ENCODE measurements at places on chromosomes 4 and X.

DNA sequence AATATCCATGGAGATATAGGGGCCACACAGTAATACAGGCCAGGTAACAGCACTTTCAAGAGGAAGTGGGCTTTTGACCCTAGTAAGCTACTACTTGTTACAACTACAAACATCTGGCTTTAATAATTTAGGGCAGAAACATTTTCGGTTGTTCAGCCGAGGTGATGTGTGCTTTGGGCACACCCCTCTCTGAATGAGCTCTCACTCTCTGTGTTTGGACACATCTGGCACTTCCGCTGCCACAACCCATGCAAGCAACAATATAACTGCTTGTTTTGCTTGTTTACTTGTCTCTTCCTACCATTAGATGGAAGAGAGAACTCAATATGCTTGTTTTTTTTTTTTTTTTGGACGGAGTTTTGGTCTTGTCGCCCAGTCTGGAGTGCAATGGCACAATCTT is 277.2 kb downstream of the HS3ST1 start:
- DNase-seq: no peak

- DNase-seq: no peak
Measured at GRCh38 chrX:107686026-107686425, 57.7 kb downstream of the PRPS1 start.

DNA sequence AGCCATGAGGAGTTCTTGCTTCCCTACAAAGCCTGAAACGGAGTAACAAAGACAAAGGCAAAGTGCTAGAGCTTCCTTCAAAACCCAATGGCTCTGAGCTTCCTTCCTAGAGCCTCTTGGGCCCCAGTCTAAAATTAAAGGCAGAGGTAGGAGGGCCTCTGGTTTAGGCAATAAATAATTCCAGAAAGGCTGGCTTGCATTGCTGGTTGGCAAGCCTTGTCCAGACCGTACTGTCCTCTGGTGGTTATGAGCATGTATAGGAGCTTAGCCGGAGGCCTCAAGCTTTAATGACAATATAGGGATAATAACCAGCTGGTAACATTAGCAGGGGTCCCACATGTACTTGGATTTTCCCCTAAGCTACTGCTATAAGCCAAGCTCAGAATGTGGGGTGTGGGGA is 237.3 kb downstream of the AR start:
- no peak for DNase-seq

DNA sequence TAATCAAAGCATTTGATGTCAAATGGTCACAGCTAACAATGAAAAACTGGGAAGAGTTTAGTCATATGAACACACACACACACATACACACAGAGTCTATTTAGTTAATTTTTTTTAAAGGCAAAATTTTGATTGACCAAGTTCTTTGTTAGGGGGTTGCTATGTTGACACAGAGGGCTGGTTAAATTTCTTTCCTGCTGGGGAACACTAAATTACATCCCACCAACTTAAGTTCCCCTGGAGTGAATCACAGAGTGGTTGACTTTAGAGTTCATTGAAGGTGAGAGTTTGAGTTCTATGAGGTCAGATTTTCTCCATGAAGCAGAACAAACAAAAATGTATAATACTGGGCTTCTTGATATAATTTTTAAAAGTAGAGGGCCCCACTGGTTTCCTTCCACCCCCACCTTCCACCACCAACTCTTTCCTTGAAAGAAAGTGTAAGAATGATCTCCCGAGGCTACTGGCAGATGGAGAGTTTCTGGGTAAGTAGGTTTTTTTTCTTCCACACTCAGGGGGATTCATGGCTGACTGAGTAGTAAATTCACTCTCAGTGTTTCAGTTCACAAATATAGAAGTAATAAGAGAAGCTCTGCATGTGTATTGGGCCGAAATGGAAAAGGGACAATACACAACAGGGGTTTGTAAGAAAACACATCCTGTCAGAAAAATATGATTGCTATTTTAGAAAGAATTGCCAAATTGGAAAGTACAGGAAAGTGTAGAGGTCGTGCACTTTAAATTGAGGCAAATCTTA is 917.0 kb upstream of the LCORL start:
- no peak for DNase-seq

DNA sequence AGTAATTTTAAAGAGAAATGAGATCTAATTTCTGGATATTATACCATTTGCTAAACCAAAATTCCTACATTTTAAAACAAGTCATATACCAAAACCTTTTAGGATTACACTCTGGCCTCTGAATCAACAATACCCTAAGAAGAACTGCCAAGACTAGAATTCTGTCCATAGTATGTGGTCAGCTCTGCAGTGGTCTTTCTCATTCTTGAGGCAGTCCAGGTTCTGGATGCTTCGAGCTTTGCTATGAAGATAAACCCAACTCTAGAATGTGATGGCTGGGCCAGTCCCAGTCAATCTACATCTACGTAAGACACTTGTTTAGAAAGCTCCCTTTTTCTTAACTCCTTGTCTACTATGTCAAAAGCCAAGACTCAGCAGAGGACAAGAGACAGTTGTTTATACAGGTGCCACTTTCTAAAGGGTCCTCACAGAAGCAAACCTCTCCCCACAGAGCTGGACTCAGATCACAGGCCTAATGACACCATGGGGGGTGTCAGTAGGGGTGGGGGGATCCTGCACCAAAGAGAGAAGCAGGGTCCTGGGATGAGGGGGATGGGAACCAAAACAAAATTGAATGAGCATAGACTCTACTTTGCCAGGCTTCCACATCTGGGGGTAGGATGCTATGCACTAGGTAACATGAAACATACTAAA is 63.2 kb downstream of the SH3RF1 start:
- no peak for DNase-seq

Measured in activated CD4-positive, alpha-beta T cell treated with anti-CD3 and anti-CD28 coated beads for 24 hours (primary cell).